ENCODE measurements at places on chromosomes 7 and 10. TPM values are rescaled to one million over a fixed set of nuclear protein-coding genes. Genes with fewer than 3 reads are reported as not detected.

SPDYE8 gene
- total RNA-seq = not detected

C10orf53 gene
- total RNA-seq = not detected

ANXA8L1 gene
- total RNA-seq = not detected

AGR3 gene
- total RNA-seq = not detected

ARMC10 gene
- 6.9 TPM for total RNA-seq

ST8SIA6 gene
- 0.34 TPM for total RNA-seq

GPR37 gene
- total RNA-seq = not detected

C10orf143 gene
- 4.3 TPM for total RNA-seq

STEAP1 gene
- total RNA-seq = not detected

NUDCD3 gene
- 60.6 TPM for total RNA-seq

INTS15 gene
- total RNA-seq = 41.8 TPM

PNLIPRP3 gene
- not detected for total RNA-seq

MMRN2 gene
- total RNA-seq = 0.47 TPM

GATA3 gene
- total RNA-seq = 128 TPM

UCN3 gene
- total RNA-seq = not detected

PRF1 gene
- total RNA-seq = 9.4 TPM

TDRD1 gene
- total RNA-seq = not detected

ZNF33B gene
- 27.0 TPM for total RNA-seq

LLCFC1 gene
- not detected for total RNA-seq

NME8 gene
- total RNA-seq = not detected

NKX2-3 gene
- total RNA-seq = not detected

ADCYAP1R1 gene
- total RNA-seq = not detected

CFAP70 gene
- total RNA-seq = 2.6 TPM

TMEM178B gene
- total RNA-seq = not detected

NRG3 gene
- total RNA-seq = not detected

CPA2 gene
- total RNA-seq = not detected

DPY19L1 gene
- total RNA-seq = 7.2 TPM

CCDC3 gene
- total RNA-seq = 0.08 TPM

ITGA8 gene
- total RNA-seq = not detected

SPAM1 gene
- total RNA-seq = not detected

GLRX3 gene
- total RNA-seq = 25.4 TPM

SMKR1 gene
- total RNA-seq = 0.49 TPM

TTYH3 gene
- total RNA-seq = 7.9 TPM

PDE1C gene
- not detected for total RNA-seq

PRRT4 gene
- 0.63 TPM for total RNA-seq

MSS51 gene
- 1.1 TPM for total RNA-seq

STK31 gene
- 0.20 TPM for total RNA-seq

OLAH gene
- 0.22 TPM for total RNA-seq

KCNMA1 gene
- total RNA-seq = not detected

SYT15B gene
- not detected for total RNA-seq
